Stimulated activated CD4-positive, alpha-beta T cell treated with anti-CD3 and anti-CD28 coated beads, Interleukin-4, amount 100 ng/mL, for 1 hour (primary cell): ENCODE measurements at places on chromosomes 2 and 18.

DNA sequence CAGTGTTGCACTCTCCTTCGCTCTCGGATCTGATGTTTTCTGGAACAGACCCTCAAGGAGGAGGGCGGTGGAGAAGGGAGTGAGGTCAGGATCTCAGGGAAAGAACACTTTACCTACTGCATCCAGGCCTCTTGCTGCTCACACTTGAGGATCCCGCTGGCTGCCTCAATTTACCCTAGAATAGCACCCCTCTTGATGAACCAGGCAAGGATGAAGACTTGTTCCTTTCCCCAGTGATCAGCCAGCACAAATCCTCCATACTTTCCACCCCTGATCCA lies 14.2 kb downstream of the WNT10A start:
- no peak for DNase-seq

DNA sequence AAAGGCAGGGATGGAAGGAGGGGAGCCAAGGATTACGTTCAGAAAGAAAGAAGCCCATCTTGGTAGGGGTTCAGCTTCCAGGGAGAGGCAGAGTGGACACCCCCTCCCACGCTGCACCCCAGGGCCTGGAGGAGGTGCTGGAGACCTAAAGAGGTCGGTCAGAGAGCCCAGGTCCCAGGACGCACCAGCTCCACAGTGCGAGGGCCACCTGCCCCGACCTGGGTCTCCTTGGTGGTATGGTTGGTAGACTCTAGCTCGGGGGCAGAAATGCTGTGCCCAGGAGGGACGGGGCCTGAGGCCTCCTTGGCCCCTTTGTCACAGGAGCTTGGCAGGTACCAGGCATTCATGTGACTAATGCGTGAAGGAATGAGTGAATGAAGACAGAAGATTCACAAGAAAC lies 87.1 kb upstream of the RAB6C start:
- DNase-seq = no peak

- no peak for DNase-seq
Measured at GRCh38 chr18:2889761-2890192, 43.0 kb downstream of the EMILIN2 start.

DNA sequence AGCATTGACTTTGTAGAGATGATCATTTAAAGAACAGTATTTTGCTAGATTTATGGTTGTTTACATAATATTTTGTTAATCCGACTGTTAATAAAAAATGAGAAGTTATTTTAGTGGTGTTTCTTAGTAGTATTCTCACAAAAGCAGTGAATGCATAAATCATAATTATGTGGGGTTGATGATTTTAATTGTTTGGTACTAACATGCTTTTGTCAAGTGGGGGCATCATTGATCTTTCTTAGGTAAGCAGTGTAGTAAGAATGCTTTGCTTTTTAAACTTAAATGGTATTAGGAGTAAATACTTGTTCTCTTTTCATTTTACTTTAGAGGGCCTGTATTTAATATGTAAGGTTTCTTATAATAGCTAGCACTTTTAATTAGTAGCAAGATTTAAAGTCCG lies 109.2 kb upstream of the OTX1 start:
- no peak for DNase-seq

DNA sequence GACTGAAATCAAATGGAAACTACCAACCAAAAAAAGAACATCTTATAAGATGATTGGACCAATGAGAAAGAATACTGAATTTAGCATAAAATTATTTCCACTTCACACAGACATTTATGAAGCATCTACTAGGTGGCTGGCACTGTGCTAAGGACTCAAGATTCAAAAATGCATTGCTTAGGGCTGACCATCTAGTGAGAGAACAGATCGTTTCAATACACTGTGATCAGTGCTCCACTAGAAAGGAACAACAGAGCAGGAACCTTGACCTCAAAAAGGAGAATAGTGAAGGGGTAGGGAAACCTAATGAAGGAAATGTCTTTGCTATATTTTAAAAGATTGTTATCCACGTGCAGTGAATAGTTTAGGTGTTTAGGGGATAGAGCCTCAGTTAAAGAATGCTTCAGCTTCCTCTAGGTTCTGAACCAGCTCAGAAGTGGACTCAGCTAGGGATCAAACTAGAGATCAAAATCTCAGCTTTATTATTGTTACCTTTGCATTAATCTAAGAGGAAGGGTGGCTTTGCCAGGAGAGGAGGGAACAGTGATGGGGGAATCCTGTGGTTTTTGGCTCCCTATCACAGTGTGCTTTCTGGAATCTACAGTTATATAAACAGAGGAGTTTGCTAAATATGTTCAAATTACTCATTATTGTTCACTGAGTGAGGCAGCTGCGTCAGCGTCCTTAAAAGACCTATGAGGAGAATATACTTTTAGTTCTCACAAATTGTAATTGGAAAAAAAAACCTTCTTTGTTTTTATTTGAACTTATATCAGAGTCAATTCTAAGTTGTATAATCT lies 16.2 kb upstream of the BBS5 start:
- DNase-seq = no peak

- DNase-seq = no peak
Measured at GRCh38 chr18:10771053-10771709, 245.4 kb downstream of the NAPG start.

GRCh38 chr2:24657818-24658217 lies 135.4 kb downstream of the PTRHD1 start:
- no peak for DNase-seq

GRCh38 chr2:12456293-12457106 lies 260.2 kb upstream of the TRIB2 start:
- peak; percentile 62 for DNase-seq

- DNase-seq = no peak
Measured at GRCh38 chr2:224875841-224876240, 159.7 kb upstream of the CCDC195 start.

DNA sequence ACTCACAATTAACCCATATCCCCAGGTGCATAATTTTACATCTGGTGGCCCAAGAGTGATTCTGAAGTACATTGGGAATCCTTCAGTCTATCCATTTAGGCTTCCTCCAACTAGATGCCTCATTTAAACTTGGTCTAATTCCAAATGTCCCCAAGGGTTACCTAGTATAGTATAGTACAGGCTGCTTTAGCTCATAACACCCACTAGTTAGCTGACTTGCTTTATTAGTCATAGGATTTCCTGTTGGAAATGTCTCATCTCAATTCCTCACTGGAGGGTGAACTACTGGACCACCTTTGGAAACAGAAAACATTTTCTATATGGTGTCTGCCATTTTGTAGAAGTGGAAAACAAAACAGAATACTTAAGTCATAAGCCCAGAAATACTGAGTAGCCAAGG lies 202.5 kb upstream of the SESTD1 start:
- DNase-seq = no peak

DNA sequence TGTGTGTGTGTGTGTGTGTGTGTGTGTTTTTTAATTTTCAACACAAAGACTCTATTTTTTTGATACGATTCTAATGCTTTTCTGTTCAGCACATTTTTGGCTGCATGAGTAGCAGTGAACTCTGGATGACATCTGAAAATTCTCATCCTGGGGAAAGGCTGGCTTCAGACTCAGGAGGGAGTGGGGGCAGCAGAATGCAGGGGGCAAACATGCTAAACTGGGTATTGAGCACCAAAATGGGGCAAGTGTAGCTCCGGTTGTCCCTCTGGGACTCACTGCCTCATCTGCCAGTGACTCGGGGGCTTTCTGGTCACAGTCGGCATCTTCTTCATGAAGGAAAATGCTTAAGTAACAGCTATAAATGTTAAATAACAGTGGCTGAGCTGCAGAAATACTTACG lies 116.8 kb upstream of the PID1 start:
- no peak for DNase-seq

DNA sequence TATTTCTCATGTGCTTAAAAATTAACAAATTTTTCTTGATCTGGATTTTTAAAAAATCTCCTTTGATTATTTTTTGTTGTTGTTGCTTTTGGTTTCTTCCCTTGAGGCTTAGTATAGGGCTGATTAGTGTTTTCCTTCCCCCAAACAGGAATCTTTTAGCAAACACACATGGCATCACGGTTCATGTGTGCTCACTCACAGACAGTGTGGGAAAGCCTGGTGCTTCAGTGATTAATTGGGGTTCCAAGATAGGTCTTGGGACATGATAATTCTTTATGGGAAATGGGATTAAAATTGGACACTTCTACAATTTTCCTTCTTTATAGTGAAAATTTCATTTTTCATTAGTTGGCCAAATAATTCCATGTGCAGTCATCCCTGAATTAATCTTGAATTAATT lies 153.9 kb upstream of the SOX11 start:
- DNase-seq = no peak

GRCh38 chr2:189444322-189444721 lies 3.0 kb downstream of the WDR75 start:
- no peak for DNase-seq

GRCh38 chr2:904246-905024 lies 46.2 kb upstream of the SNTG2 start:
- no peak for DNase-seq

- no peak for DNase-seq
Measured at GRCh38 chr2:176851889-176852483, 360.6 kb upstream of the HNRNPA3 start.

DNA sequence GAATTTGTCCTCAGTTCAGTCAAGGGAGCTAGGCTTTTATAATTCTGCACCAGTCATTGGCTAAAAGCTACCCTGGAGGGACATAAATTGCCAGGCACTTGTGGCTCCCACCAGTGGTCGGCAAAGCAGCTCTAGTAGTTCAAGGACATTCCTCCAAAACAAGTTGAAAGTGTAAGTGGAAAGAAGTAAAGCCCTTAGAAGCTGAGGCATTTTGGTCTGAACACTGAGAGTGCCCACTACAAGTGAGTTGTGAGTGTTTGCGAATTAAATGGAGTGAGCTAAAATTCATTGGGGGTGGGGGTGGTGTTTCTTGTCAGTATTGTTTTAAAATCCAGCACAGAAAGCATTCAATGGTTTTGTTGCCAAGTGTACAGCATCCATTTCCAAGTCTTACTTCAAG lies 879.9 kb upstream of the CDH2 start:
- DNase-seq = no peak

DNA sequence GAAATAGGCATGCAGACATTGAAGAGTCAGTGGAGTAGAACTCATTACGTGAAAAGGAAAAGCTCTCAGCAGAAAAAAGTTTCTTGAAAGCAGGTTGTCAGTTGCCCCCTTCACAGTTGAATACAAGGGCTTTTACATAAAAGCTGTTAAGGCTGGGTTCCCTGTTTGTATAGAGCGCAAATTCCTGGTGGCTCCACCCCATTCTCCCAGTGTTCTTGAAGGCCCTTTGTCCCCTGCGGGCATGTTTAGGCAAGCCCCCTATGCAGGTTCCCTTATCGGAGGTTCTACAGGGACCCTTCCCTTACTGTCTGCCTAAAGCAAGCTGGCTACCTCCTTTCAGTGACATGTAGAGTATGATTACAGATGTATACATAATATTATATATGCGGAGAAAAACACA lies 497.2 kb upstream of the SYT4 start:
- no peak for DNase-seq
